SIG-M5 (cell line): ENCODE measurements at places on chromosomes 2 and 18.

DNA sequence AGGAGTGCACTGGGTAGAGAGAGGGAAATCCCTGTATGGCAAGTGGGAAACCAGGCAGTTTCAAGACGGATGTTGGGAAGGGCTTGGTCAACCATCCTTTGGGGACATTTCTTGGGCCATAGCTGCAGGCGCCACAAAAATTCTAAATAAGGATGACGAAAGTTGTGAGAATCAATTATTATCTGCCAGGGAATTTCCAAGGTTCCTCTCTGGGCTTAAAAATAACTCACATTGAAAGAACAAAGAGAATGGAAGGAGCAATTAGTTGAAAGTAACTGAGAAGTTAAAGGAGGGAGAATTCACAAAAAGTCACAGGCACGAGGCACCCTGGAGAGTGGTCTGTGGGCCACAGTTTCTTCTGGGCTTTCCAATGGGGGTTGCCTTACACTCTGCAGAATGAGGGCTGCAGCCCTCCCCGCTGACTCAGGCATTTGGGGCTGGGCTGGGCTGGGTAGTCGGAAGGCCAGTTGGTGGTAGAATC lies 195.7 kb downstream of the SMAD7 start:
- no peak for DNase-seq

GRCh38 chr2:41998186-41999127 lies 49.4 kb upstream of the PKDCC start:
- DNase-seq: no peak

GRCh38 chr2:201883606-201884369 lies 77.5 kb downstream of the CDK15 start:
- no peak for DNase-seq

GRCh38 chr18:48203961-48204666 lies 205.1 kb downstream of the ZBTB7C start:
- DNase-seq: no peak

GRCh38 chr2:213411582-213412289 lies 127.5 kb downstream of the SPAG16 start:
- DNase-seq: no peak

DNA sequence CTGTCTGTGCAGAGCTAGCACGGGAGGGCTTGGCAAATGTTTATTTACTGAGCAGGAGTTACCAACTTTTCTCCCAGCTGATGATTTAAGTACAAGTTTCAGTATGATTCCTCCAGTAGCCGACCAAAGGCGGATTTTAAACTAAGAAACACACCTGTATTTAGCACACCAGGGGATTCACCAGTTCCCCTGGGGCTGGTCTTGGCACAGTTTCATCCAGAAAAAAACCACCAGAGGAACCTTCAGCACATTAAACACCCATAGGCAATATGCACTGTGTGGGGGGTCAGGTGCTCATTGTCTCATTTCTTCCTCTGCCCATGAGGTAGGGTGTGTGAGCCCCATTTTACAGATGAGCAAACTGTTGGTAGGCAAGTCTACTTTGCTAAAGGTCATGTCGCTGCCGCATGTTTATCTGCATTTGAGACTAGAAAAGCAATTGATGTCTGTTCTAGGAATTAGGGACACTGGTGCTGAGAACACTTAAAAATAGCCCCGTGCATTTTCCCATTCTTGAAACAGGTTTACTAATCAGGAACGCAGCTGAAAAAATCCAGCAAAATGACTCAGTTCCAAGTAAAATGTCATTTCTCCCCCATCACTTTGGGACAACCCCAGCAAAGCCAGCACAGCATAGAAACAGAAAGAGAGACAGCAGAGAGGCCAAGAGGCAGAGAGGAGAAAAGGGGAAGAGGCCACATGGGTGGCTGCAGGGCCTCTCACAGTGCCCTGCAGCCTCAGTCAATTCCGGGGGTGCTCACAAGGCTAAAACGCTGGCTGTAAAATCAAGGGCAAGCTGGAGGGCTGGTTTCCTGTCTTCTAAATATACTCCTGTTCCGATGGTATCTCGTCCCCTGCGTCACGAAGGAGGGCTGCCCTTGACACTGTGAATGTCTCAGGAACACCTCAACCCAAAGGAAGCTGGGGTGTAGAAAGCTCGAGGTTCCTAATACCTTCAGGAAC lies 166.8 kb upstream of the ID2 start:
- peak; percentile 77 for DNase-seq

DNA sequence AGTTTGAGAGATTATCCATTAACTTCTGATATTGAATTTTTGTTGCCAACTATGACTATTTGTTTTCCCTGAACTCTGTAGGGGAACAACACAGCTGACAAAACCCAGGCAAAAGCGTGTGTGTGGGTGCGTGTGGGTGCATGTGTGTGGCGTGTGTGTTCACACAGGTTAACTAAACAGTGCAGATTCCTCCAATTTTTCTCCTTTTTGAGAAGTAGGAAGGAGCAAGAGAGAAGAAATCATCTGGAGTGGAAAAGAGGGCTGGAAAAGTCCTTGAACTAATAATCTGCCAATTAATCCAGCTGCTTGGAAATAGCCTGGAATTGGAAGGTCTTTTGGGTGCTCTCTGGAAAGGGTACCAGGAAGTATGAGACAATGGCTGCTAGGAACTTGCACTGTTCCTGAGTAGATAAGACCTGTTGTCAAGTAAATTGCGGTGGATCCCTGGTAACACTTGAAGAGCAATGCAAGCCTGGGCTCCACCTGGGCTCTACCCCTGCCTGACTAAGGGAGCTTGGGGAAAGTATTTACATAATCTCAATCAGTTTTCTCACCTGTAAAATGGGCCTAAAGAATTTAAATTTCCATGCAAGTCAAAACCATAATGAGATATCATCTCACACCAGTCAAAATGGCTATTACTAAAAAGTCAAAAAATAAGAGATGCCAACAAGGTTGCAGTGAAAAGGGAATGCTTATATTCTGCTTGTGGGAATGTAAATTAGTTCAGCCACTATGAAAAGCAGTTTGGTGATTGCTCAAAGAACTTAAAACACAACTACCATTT lies 40.5 kb upstream of the IL1R1 start:
- DNase-seq: no peak

DNA sequence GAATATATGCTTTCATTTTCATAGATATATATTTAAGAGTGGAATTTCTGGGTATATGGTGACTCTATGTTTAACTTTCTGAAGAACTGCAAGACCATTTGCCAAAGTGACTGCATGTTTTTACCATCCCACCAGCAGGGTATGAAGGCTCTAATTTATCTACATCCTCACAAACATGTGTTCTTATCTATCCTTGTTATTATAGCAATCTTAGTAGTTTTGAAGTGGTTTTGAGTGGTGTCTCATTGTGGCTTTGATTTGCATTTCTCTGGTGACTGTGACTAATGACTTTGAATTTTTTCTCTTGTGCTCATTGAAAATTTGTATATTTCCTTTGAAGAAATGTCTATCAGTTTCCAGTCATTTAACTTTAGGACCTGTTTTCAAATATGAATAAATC lies 310.2 kb upstream of the NRP2 start:
- no peak for DNase-seq
